ENCODE measurements at places on chromosomes 7 and 10.

- no peak for DNase-seq
These were observed 185.7 kb upstream of the ADO start for GRCh38 chr10:62618576-62619412.

DNA sequence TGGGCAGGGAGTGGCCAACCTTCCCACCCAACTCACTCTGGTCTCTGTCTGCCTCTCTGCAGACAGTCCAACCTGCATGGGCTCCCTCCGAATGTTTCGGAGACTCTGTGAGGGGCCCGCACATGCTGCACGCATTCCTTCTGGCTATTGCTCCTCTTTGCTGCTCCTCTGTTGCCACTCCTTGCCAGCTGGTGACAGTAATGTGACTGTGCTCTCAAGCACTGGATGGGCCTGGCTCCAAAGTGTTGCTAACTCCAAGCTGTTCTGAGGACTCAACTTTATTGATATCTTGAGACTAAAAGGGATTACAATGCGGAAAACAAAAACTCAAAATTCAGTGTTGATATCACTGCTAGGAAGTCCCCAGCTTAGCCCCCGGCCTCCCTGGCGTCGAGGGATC lies 105.4 kb upstream of the KIF5B start:
- no peak for DNase-seq

- DNase-seq, result no peak
These were observed 229.1 kb downstream of the ELFN1 start for GRCh38 chr7:1899196-1899595.

- no peak for DNase-seq
These were observed 151.1 kb upstream of the SHH start for GRCh38 chr7:155963356-155963755.

GRCh38 chr10:52316001-52316400 lies 1.9 kb downstream of the DKK1 start:
- no peak for DNase-seq

DNA sequence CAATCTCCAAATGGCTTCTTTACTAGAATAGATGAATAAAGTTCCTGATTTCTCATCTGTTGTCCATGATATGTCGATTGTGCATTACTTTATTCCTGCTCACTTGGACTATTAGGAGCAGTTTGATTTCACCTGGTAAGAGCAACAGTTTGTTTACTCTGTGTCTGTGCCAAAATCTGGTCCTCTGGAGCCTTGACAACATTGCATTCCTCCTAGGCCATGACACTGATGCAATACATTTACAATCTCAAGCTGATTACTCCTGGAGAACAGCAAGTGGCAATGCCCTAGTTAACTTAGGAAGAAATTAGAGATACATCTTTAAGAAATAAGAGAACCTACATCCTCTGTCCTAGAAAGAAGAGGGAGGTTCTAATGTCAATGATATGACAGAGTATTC lies 71.8 kb downstream of the SGCE start:
- DNase-seq, result no peak

- no peak for DNase-seq
These were observed 192.8 kb upstream of the AHR start for GRCh38 chr7:17105701-17106100.

- DNase-seq, result no peak
These were observed 176.9 kb downstream of the ARHGAP12 start for GRCh38 chr10:31751738-31752080.

GRCh38 chr10:75974080-75974479 lies 542.7 kb downstream of the LRMDA start:
- no peak for DNase-seq

DNA sequence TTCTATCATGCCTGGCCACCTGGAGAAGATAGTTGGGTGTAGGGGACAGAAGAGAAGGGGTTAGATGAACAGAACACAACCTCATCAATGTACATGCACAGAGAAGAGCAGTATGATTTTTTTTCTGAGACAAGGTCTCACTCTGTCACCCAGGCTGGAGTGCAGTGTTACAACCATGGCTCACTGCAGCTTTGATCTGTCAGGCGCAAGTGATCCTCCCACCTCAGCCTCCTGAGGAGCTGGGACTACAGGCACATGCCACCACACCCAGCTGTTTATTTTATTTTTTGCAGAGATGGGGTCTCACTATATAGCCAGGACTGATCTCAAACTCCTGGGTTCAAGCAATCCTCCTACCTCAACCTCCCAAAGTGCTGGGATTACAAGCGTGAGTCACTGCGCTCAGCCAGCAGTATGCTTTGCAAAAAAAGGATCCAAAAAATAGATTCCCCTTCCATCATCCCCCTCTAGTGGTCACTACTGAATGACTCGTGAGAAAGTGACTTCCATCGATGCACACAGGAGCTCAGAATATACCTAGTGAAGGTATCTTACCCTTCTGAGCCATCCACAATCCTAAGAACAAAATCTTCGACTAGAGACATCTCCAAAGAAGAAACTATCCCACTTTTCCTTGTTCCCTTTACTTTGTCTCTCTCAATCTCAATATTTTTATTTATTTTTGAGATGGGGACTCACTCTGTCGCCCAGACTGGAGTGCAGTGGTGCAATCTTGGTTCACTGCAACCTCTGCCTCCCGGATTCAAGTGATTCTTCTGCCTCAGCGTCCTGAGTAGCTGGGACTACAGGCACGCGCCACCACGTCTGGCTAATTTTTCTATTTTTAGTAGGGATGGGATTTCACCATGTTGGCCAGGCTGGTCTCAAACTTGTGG lies 21.0 kb downstream of the ZCWPW1 start:
- no peak for DNase-seq

DNA sequence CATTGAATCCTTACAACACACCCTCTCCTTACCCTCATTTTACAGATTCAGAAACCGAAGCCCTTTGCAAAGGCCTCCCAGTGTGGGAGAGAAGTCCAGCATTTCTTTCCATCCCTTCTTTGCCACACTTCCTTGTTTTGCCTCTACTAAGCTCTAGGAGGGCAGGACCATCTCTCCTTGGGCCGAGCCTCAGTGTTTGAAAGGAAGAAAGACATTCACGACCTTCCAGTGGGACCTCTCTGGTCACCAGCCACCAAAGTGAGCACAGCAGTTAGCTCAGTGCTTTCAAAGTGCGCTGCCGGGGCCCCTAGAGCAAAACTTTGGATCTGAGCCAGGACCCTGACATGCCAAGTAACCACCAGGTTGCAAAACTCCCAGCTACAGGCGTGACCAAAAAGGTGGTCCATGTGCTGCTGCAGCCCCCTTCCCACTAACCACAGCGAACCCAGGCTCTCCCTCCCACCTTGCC lies 12.4 kb downstream of the CTBP2 start:
- DNase-seq, result no peak

DNA sequence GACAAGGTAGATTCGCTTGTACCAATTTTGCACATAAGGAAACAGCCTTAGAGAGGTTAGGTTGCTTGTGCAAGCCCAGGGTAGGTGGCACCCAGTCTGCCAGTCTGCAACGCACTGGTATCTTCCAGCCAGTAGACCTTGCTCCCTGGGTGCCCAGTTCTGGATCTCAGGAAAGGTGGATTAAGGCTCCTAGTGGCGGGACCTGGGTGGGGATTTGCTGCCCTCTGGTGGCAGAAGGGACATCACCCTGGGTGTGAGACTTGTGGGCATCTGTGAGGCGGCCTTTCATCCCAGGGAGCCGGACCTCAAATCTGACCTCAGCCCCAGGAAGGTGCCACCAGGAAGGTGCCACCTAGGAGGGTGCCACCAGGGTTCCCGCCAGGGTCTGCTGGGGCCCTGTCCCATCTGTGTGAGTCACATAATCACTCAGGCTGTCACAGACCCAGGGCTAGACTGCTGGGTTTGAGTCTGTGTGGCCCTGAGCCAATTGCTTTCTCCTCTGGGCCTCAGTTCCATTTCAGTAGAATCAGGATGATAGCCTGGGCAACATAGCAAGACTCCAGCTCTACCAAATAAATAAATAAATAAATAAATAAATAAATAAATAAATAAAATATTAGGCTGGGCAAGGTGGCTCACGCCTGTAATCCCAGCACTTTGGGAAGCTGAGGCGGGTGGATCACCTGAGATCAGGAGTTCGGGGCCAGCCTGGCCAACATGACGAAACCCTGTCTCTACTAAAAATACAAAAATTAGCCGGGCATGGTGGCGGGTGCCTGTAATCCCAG lies 5.3 kb upstream of the PRKRIP1 start:
- peak; percentile 31 for DNase-seq

- DNase-seq, result no peak
These were observed 247.3 kb upstream of the LYZL1 start for GRCh38 chr10:29041616-29042015.

DNA sequence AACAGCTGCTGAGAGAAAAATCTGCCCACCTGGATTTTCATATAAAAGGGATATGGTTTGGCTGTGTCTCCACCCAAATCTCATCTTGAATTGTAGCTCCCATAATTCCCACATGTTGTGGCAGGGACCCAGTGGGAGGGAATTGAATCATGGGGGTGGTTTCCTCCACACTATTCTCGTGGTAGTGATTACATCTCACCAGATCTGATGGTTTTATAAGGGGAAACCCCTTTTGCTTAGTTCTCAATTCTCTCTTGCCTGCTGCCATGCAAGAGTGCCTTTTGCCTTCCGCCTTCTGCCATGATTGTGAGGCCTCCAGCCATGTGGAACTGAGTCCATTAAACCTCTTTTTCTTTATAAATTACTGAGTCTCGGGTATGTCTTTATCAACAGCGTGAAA lies 20.8 kb upstream of the MKI67 start:
- no peak for DNase-seq

- no peak for DNase-seq
These were observed 303.0 kb upstream of the DKK1 start for GRCh38 chr10:52011118-52011517.

DNA sequence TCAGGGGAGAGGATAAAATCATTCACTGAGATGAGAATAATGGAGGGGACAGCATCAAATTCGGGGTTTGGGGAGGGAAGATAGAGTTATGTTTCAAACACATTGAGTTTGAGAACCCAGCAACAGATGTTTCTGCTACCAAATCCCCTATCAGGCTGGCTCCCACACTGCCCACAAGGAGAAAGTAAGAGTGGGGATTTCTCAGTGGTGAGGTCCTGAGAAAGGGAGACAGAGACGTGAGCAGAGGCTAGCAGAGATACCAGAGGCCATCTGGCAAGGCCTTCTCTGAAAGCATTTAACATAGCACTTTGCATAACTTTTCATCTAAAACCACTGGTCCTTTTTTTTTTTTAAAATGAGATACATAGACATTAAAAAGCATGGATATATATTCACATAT lies 7.8 kb upstream of the SLF2 start:
- no peak for DNase-seq

DNA sequence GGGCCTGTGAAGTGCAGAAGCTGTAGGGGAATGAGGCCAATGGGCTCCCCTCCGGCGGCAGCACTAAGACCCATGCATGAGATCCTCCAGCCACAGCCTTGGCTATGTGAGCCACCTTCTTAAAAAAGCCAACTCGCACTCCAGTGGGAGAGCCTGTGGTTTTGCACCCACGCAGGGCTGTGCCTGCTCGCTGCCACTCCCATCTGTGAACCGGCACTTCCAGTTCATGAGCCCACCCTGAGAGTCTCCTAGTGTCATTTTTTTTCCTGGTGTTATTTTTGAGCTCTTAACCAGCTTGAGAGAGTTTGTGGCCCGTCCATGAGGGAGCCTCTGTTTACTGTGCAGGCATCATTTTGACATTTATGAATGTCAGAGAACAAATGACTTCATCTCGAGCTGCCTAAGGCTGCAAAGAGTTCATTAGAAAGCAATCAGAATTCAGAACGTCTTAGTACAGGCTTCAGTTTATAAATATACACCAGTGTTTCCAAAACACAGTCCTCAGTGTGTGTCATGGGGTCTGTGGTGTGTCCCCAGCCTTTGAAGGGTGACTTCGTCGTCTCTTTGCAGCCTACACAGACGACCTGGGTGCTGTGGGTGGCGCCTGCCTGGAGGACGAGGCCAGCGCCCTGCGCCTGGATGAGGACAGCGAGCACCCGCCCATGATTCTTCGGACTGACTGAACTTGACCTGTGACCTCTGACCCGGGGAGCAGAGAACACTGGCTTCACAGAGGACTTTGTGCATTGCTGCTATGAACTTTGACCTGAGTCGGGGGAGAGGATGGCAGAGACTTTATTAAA lies 40.4 kb downstream of the WIPI2 start:
- DNase-seq, result no peak

DNA sequence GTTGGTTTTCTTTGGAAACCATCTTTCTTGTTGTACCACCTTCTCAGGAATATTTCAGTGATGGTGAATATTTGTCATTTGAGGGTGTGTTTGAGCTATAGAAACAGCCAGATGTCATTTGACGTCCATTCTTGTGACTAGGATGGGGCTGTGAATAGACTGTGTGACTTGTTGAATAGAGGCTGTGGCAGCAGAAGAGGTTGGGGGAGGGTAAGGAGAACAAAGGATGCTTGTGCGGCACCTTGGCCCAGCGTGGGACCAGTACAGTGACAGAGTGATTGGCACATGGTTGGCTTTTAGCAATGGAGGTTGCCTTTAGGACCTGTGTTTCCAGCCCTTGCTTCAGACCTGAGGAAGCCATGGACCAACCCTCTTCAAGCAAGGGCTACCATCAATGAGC lies 11.3 kb downstream of the DMBT1 start:
- no peak for DNase-seq

- no peak for DNase-seq
These were observed 74.5 kb downstream of the SEC23IP start for GRCh38 chr10:119967066-119967465.

DNA sequence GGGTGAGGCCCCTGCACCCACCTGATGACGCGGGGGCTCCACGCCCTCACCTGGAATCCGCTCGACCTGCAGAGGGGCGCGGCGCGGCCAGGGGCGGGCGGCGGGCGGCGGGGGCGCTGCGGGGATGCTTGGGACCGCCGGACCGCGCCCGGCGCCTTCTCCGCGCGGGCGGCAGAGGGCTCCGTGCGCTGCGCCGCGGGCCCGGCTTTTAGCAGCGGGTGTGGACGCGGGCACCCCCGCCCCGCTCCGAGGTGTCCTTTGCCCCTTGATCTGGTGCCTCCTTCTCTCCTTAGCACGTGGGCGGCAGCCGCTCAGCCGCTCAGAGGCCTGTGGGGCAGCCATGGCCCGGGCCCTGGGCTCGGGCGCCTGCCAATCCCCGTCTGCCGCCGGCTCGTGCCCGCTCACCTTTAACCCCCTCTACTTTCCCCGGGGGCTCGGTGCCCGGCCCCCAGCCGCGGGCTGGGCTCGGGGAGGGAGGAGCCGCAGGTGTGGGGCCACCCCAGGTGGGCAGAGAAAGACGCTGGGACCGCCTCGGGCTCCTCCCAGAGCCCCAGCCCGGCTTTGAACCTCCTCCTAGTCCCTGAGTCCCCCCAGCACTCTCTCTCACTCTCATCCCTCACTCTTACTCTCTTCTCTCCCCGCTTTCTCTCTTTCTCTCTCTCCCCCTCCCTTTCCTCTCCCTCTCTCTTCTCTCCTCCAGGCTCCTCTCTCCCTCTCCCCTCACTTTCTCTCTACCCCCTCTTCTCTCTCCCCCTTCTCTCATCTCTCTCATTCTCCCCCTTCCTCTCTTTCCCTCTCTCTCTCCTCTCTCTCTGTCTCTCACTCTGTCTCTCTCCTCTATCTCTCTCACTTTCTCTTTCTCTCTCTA lies 19.7 kb upstream of the VPS37D start:
- DNase-seq, result peak; percentile 8

- DNase-seq, result no peak
These were observed 21.6 kb downstream of the GPR26 start for GRCh38 chr10:123687758-123688157.

- no peak for DNase-seq
These were observed 62.9 kb downstream of the MGAM2 start for GRCh38 chr7:142174441-142174840.

Data from stimulated activated CD4-positive, alpha-beta T cell treated with anti-CD3 and anti-CD28 coated beads, Interleukin-12 subunit alpha, Interleukin-12 subunit beta, amount 100 ng/mL, for 48 hours (primary cell).